Fibroblast of skin of abdomen (primary cell): ENCODE measurements at places on chromosomes 4 and X.

DNA sequence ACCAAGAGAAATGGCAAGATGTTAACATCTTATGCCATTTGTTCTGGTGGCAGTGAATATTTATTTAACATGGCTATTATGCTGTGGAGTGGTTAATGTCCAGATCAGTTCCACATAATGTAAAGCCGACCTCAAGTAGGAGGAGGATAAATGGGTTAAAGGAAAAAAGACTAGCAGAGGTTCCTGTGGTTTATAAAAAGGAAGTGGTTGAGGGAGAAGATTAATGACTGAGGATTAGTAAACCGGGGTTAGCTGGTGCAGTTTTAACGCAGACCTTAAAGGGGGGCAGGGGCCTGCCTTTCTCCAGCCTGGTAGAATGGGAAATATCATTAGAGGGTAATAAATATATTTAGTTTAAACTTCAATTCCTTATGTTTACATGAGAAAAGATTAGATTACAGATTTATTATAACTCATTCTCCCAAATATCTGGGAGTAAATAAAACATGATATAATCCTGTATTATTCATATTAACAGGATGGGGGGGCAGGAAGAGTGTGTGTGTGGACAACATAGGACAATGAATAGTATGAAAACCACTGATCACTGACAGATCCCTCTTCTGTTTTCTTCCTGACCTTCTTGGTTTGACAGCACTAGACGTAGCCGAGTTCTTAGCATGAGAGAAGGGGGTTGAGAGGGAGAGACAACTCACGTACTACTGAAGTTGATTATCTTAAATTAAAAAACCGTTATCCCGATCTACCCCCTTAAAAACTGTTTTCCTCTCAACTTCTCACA is 124.1 kb upstream of the LIMCH1 start:
- DNase-seq = peak; percentile 78

GRCh38 chr4:4284827-4285618 is 4.9 kb downstream of the LYAR start:
- no peak for DNase-seq

- no peak for DNase-seq
Measured at GRCh38 chr4:128980816-128981326, 112.5 kb downstream of the SCLT1 start.

DNA sequence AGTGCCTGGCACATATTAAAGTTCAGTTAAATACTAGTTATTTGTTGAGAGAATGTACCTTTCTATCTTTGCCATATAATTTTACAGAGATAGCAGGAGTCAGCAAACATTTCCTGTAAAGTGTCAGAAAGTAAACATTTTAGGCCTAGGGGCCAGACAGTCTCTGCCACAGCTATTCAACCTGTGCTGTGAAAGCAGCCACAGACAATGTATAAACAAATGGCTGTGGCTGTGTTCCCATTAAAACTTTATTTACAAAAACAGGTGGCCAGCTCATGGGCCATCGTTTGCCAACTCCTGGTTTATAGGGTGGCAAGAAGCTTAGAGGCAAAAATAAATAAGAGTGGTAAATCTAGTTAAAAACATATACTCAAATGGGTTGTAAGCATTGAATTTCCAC is 34.0 kb upstream of the BRS3 start:
- DNase-seq = no peak

DNA sequence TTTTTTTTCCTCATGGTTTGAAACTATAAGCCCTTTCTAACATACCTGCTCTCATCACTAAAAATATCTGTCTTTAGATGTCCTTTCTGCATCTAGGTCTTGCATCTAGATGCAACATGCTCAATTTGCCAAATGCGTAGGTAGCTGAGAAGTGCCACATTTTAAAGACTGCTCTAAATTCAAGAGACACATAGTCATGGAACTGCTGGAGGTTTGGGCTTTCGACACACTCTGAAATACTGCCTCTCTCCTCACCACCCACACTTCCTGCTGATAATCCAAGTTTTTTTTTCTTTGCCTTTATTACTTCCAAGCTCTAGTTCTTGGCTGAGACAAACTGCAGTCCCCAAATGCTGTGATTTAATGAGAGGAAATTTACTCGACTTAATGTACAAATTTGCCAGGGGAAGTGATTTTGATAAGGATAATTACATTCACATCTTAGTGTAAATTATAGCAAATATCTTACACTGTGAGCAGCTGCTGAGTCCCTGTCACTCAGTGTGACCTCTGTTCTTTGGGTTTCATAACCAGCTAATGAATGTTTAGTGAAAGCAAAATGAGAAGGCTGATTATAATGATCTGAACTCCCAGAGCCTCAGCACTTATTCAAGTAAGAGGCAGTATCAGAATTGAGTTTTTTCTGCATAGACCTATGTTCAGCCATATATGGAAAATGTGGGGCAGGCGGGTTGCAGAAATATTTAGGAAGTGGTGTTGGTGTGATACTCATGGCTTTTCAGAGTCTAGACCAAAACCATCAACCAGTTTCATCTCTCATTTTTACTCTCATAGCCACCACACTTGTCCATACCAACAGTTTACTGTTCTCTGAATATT is 31.3 kb downstream of the DRD5 start:
- DNase-seq = no peak
